Activated effector memory CD4-positive, alpha-beta T cell treated with anti-CD3 and anti-CD28 coated beads, Interleukin-2, amount 50 U/mL, for 16 hours (primary cell): ENCODE measurements at places on chromosomes 2 and 18.

DNA sequence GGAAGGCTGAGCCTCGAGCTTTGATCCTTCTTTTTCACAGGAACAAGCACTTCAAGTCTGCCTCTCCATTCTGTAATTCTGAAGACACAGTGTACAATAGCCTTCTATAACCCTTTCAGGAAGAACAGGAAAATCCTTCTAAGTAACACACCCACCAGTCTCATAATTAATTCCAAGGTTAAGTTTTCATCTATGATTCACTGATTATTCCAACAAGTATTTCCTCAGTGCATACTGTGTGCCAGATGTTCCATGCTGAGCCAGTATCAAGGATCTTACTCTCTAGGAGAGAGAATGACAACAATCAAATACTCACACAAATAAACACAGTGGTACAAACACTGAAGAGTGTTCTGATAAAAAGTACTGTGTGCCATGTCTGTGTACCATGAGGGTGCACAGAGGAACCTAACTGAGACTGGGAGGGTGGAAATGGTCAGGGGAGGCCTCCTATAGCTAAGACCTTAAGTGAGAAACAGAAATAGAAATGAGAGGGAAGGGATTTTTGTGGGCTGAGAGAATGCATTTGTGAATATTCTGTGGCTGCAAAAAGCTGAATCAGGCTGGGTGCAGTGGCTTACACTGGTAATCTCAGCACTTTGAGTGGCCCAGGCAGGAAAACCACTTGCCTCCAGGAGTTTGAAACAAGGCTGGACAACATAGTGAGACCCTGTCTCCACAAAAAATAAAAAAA, 7.3 kb upstream of the MTLN start:
- no peak for DNase-seq

GRCh38 chr18:61322265-61322873, 10.9 kb upstream of the CDH20 start:
- no peak for DNase-seq

GRCh38 chr2:16773080-16773713, 107.6 kb upstream of the CYRIA start:
- no peak for DNase-seq

- no peak for DNase-seq
Measured at GRCh38 chr2:26429779-26430578, 28.3 kb downstream of the DRC1 start.

- no peak for DNase-seq
Measured at GRCh38 chr18:58793361-58793760, 71.3 kb upstream of the ZNF532 start.

DNA sequence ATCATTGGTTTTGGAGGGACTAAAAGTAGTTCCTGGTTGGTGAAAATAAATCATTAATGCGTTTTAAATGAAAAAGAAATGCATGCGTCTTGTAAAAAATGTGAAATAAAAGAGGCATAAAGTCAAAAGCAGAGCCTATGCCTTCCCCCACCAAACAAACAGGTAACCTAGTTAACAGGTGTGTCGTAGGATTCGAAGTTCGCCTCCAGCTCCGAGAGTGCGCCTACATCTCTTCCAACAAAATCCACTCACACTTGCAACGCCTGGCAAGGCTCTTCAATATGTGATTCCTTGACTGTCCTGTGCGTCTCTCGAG, 677 bp upstream of the SMAD4 start:
- no peak for DNase-seq

DNA sequence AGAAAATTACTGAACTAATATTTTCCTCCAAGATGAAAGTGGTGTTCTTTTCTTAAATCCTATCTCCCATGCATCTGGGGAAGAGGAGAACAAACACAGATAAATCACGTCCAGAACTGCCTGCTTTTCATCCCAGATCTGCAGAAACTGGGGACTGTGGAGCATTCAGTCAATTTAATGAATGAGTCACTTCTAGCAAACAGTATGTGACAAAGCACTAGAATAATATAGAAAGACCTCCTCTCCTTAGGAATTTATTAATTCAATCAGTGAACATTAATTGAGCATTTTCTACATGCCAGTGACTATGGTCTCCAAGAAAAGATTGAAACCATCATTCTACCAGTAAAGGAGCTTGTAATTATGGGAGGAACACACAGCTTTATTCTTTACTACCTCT, 693.4 kb upstream of the ID2 start:
- no peak for DNase-seq

- DNase-seq = no peak
Measured at GRCh38 chr2:176079285-176079830, 4.4 kb downstream of the EVX2 start.

DNA sequence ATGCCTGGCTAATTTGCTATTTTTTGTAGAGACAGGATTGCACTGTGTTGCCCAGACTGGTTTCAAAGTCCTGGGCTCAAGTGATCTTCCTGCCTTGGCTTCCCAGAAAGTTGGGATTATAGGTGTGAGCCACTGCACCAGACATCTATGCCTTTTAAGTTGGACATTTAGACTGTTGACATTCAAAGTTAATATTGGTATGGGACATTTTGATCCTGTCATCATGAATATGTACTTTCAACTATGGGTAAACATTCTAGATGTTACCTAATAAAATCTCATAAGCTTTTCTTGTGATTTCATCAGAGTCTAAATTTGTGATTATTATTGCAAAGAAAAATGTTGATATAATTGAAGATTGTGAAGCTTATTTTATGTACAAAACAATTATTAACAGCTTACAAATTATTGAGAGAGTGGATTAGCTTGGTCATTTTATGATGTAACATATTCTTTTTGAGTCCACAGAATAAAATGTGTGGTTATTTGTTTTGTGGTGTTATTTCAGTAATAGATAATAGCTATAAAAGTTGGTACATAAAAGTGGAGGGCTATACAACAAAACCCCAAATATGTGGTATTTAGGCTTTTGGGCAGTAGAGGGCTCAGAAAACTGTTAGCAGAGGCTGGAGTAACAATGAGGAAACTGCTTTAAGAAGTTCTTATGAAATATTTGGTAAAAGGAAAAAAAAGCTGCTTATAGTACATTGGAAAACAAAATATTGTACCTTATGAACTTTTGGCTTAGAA, 41.4 kb downstream of the STARD6 start:
- DNase-seq = no peak

GRCh38 chr2:43898838-43899346, 60.1 kb downstream of the ABCG8 start:
- no peak for DNase-seq

DNA sequence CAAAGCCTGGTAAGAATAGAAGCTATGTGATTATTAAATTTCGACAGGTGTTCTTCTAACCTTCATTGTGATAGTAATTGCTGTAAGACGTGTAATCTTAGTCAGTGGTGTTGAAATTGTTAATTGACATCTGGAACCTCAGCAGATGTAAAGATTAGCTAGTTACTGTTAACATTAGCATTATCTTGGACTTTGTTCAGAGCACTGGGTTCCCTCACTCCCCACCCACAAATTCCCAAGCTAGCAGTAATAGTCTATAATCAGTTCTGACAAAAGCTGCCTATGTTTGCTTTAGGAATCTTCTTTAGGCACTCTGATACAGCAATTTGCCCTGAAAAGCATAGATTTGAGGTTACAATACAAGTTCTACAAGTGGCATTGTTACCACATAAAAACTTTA, 233.7 kb downstream of the EN1 start:
- no peak for DNase-seq

DNA sequence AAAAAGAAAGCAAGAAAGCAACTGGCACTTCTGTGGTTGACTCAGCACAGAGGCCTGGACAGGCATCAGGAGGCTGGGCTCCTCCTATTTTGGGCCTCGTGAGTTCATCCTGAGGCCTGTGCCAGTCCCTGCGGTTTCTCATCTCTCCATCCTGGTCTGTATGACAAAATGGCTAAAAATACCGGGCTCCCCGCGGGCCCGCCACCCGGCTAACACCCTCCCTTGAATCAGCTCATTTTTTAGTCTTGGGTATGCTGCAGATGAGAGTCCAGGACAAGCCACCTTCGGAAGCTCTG, 62.3 kb upstream of the YWHAQ start:
- DNase-seq = no peak

DNA sequence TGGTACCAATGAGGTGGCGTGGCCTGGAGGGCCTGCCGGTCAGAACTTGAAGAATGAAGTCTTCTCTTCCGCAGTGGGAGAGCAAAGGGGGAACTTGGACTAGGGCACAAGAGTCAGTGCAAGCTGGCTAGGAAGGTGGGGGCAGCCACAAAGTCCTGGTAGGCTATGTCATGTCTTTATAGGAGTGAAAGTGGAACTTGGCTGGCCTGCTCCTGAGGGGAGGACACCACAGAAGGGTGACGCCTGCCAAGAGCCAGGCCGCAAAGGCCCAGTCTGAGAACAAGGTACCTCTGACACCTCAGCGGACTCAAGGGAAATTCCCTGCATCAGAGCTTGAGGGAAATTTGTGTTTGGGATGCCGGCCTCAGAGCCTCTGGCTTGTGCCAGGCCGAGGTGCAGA, 32.2 kb upstream of the MAP3K20 start:
- DNase-seq = no peak

- no peak for DNase-seq
Measured at GRCh38 chr18:77191071-77191751, 58.4 kb upstream of the GALR1 start.

DNA sequence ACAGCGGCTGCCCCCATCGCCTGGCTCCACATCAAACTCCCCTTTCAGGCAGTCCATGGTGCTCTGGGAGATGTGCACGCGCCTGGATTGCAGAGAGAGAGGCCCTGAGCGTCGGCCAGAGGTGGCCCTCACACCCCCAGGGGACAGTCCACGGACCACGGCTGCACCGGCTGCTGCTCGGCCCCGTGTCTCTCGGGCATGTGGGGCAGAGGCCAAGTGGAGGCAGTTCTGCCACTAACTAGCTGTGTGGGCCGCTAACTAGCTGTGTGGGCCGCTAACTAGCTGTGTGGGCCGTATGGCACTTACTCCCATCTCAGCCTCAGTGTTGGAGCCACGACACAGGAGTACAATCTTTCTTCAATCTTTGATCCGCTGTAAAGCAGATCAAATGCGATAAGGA, 45.3 kb downstream of the CENPO start:
- DNase-seq = no peak

GRCh38 chr18:3054214-3054613, 41.3 kb upstream of the LPIN2 start:
- no peak for DNase-seq

- DNase-seq = no peak
Measured at GRCh38 chr18:59013744-59014143, 125.9 kb upstream of the SEC11C start.
